GM12865 (cell line): ENCODE measurements at places on chromosomes 6 and 20.

DNA sequence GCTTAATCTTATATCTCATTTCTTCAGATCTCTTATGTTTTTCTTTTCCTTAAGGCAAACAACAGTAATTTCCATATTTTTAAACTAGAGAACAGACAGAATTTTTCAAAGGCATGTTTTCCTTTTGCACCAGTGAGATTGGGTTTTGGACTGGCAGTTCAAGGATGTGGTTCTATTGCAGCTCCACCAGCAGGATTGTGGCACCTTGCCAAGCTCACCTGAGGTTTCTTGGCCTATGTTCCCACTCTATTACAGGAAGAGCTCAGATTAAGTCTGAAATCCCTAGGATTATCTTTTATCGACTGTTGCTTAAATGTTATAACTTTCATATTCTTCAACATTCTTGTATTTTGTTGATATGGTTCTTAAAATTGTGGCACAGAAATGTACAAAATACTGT lies 218.9 kb downstream of the PLCB4 start:
- no peak for DNase-seq

DNA sequence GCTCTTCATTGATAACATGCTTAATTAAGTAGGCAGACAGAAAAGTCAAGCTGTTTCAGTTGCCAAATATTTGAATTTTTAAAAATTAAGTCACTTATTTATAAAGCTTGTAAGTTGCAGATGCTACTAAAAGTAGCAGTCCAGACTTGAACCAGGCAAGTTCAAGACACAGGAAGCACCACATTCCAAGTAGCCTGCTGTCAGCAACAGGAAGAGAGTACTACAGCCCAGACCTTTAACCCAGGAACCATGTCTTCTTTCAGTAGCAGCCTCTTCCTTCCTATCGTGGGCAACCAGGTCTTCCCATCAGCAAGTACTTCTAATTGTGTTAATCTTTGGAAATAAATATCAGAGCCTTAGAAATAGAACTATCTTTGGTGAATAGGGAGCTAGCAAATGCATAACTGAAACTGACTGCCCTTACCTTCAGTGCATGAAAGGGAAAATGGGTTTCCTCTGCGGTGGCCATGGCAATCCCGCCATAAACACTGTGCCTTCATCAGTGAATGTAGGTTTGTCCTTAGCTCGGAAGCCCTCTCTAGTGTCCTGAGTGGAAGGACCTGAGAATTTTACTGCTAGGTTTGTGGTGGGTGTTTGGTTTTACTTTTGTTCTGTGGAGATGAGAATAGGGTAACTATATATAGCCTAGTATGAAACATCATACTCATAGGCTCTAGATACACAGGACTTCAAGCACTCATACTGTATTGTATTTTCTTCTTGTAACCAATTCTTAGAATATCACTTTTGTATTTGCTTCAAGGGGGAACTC lies 95.6 kb downstream of the SYCP2 start:
- peak; percentile 71 for DNase-seq

GRCh38 chr20:59221049-59221706 lies 57.6 kb downstream of the ZNF831 start:
- no peak for DNase-seq

GRCh38 chr6:16450821-16451220 lies 212.4 kb downstream of the GMPR start:
- no peak for DNase-seq

DNA sequence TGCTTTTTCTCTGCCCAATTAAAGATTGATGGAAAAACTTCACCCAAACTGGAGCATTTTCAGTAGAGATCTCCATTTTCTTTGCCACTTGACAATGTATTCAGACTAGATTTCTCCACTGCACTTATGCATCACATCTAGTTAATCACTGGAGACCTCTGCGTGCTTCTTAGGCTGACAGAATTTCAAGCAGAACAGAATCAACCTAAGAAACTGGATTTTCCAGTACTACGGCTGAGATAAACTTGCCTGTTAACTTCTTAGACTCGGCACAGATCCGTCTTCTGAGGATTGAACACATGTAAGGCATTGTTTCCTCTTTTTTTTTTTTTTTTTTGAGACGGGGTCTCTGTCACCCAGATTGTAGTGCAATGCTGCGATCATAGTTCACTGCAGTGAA lies 139.2 kb downstream of the LRRC1 start:
- DNase-seq, result no peak

DNA sequence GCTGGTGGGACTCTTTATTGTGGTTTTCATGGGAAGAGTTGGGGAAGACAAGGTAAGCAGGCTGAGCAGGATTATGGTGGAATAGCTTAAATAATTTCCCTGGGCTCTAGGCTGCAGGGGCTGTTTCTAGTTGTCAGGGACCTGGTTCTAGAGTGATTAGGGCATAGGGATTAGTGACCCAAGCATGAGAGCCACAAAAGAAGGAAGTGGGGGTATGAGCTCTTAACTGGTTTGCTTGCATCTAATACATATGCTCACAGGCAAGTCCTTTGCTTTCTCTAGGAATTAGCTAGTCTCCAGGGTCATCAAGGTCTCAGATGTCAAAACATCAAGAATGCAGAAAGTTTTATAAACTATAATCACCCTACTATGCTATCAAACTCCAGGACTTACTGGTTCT lies 67.5 kb upstream of the NRN1 start:
- no peak for DNase-seq

- peak; percentile 52 for DNase-seq
These were observed 39.6 kb upstream of the CD93 start for GRCh38 chr20:23125625-23126191.

DNA sequence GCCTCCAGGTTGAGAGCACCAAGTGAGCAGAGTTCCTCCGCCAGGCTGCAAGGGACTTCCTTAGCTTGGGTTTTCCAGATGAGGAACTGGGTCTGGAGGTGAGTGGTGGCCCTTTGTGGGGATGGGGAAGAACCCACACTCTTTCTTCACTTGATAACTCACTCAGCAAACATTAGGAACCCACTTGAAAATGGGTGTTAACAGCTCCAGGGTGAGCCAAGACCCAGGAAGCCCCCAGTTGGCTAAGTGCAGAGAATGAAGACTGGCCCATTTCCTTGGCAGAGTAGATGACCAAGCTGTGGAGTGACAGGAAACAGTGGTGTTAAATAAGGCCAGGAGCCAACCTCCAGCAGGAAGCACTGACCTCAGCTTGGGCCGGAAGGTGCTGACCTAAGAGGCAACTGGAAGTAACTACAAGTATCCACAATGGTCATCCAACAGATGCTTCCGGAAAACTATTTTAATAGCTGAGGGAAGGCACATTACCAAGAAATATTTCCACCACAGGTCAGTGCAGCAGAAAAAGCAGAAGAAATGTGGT lies 22.7 kb downstream of the MRPL14 start:
- no peak for DNase-seq

DNA sequence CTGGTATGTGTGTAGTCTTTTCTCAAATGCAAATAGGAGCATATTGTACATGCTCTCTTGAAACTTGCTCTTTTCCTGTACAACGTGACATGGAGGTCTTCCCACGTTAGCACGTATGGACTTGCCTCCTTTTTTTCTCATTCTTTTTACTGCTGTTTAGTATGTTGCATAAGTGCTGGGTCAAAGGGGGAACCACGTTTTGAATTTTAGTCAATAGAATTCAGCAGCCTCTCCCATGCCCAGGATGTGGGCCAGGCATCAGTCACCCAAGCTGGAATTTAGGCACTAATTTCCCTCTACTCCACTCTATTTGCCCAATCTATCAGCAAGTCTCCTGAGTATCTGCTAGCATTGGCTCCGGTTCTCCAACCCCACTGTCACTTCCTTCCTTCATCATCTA lies 41.5 kb upstream of the RNF24 start:
- no peak for DNase-seq

DNA sequence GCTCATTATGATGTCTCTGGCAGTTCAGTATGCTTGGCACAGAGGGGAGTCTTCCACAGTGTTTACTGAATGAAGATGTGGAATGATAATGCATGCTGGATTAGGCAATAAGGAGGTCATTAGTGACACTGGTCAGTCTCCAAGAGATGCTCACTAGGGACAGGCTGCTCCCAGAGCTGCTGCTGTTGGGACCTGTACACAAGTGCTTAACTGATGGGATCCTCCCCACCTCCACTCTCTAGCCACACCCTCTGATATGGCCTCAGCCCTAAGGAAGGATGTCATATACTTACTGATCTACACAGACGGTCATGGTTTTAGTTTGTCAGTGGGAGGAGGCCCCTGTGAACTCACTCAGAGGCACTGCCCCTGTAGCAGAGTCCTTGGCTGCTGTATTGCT lies 73.4 kb downstream of the MYB start:
- DNase-seq, result no peak

GRCh38 chr6:168130697-168131371 lies 51.8 kb upstream of the FRMD1 start:
- no peak for DNase-seq

DNA sequence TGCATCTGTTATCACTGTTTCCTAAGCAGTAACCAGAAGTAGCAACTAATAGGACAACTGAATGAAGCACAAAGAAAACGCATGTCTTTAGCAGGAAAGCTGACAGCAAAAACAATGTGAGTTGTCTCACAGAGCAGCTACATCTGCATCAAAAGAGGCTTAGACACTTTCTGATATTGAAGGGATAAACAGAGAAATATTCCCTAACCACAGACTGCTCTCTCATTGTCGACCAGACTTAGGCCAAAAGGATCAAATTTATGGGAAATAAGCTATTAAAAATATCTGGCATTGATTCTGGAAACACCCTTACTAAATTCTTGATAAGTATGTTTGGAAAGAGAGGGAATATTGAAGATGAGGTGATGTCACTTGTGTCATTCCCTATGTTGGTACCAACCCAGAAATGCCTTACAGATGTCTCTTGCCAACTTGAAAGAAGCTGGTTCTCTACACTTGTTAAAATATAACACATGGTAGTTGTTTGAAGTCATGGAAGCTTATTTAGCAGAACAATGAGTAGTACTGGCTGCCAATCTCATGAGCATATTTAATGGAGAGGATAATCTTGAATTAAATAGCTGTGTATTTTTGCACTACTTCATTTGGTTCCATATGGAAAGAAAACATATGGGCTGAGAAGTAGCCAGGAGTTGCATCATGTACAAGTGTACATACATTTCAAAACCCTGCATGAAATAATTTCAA lies 929.3 kb upstream of the MAN1A1 start:
- no peak for DNase-seq

- DNase-seq, result no peak
These were observed 506.2 kb upstream of the SLC35B3 start for GRCh38 chr6:8941577-8941976.

GRCh38 chr20:20331817-20332216 lies 36.1 kb upstream of the INSM1 start:
- no peak for DNase-seq

DNA sequence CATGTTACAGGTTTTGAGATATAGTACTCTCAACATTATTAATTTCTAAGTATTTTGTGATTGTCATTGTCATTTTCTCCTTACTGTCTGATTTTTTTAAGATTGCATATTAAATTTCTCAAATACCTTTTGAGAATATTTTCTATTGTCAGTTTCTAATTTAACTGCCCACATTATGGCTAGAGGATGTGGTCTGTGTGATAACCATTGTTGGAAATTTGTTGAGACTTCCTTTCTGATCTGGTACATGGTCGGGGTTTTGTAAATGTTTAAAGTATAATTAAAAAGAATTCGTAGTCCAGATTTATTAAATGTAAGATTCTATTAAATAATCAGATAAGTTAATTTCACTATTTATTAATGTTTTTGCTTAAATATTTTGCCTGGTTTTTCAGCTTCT lies 60.1 kb downstream of the SLX4IP start:
- DNase-seq, result no peak

DNA sequence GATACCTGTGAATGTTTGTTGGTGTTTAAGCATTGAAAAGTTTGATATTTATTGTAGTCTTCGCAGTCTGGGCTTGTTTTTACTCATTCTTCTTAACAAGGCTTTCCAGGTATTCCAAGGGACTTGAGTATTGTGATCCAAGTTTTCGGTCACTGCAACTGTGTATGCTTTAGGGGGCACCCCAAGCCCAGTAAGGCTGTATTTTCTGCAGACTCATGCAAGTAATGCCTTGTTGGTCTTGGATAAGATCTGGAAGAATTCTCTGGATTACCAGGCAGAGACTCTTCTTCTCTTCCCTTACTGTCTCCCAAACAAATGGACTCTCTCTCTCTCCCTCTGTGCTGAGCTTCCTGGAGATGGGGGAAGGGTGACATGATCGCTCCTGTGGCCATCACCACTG lies 82.1 kb downstream of the RFPL4B start:
- no peak for DNase-seq

DNA sequence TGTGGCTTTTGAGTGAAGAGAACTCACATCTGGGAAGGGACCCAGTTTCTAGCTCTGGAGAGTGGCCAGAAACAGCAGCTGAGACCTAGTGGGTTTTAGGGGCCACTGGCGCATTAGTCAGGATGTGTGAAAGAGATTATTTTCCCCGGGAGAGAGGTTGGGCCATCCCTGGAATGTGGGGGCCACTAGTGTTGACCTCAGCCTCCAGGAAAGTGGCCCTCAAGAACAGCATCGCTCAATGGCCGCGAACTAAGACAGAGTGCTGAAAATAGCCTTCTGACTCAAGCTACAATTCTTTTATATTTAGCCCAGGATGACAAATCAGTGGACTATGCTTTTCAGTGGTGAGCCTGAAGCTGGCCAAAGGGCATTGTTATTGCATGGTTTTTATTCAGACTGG lies 210.4 kb upstream of the RNF24 start:
- no peak for DNase-seq

- DNase-seq, result no peak
These were observed 1244.8 kb downstream of the EPHA7 start for GRCh38 chr6:92174398-92175073.

DNA sequence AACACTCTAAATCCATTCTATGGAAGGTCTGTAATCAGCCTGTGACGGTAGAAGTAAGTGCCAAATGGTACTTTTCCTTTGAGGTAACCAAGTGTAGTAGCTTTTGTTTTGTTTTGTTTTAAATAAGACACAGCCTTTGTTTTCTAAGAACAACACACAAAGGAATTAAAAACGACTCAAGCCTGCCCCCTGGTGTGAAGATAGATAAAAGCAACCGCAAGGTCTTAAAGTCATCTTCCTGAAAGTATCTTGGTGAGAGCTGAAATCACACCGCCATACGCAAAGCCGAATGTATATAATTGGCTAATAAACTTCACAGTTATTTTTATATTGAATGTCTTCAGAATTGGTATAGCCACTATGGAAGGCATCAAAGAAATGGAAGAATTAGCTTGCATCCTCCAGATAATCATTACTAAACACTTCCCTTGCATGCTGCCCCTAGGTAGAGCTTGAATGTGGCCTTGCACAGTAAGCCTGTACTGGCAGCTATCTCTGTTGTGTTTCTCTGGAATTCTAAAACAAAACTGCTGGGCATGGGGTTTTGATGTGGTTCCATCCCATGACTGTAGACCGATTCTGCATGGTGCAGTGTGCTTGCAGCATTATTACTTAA lies 95.6 kb downstream of the LAMP5 start:
- peak; percentile 86 for DNase-seq

GRCh38 chr6:72776456-72776855 lies 154.6 kb downstream of the KCNQ5 start:
- no peak for DNase-seq

- DNase-seq, result no peak
These were observed 24.2 kb upstream of the CITED2 start for GRCh38 chr6:139398658-139399057.

- no peak for DNase-seq
These were observed 267.4 kb upstream of the CDH4 start for GRCh38 chr20:60984666-60985065.

GRCh38 chr6:2404211-2404929 lies 159.0 kb upstream of the GMDS start:
- DNase-seq, result no peak

GRCh38 chr6:37047346-37047688 lies 41.9 kb downstream of the FGD2 start:
- no peak for DNase-seq

- DNase-seq, result no peak
These were observed 20.0 kb upstream of the WFDC2 start for GRCh38 chr20:45449528-45449927.
